ENCODE measurements at places on chromosomes 2 and 18.

DNA sequence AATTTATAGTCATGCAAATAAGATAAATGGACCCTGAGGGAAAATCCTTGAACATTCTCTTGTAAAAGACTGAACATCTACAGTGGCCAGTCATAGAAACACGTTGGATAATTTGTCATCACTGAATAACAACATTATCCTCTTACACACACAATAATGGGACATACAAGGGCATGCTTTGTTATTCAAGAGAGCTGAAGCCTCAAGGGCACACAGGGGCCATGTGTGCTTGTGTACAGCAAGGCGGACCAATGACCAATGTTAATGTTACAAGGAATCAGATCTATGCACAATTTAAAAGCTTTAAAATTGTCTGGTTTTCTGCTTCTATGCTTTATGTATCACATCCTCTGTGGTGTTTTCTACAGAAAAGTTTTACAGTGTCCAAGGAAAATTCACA is 23.7 kb downstream of the COL6A3 start:
- no peak for DNase-seq

DNA sequence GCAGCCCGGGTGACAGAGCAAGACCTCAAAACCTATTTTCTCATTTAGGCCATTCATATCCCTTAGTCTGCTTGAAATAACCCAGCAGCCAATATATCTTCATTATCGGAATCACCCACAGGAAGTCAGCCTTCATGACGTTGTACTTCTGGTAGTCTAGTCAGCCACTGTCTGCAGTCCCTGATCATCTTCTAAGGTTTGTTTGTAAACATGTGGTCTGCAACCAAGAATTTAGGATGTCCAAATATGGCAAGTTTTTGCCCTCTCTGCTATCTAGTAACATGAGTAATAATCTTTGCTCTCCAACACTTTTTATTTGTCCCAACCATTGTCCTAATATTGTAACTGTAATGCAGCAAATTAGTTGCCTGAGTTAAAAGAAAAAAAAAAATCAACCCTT is 92.5 kb downstream of the PRPF40A start:
- no peak for DNase-seq

GRCh38 chr2:136010126-136010525 is 24.7 kb upstream of the DARS1 start:
- no peak for DNase-seq

DNA sequence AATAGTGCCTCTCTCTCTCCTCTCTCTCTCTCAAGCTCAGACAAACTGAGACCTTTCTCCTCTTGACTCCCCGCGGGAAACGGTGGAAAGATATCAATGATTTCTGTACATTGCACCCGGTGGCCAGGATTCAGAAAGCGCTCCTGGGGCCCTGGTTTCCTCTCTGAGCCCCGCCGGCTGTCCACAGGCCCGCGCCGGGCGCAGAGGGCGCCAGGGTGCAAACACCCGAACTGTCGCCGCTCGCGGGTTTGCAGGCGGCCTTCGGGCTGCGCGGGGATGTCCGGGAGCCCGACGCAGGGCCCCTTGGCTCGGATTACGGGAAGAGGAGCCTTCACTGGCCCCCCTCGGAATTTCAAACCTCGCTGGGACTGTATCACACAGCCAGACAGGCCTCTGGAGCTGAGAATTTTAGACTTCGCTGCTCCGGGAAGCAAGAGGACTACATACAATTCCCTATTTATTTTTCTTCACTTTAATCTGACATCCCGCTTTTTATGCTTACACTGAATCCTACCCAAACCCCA is 5.2 kb upstream of the EN1 start:
- DNase-seq: no peak

DNA sequence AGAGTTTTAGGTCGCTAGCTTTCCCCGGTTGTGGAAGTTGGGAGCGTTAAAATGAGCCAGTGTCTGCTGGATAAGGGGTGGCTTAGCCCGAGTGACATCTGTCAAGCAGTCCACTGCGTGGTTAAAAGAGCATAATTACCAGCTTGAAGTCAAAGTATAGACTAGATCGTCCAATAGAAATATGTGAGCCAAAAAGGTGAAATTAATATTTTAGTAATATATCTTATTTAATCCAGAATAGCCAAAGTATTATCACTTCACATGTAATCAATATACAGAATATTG is 654 bp downstream of the COMMD1 start:
- no peak for DNase-seq

GRCh38 chr2:136468799-136469369 is 296.5 kb upstream of the THSD7B start:
- no peak for DNase-seq

GRCh38 chr2:47076586-47077441 is 78.3 kb downstream of the STPG4 start:
- no peak for DNase-seq
